ENCODE measurements at places on chromosomes 6 and 20. TPM values are rescaled to one million over a fixed set of nuclear protein-coding genes. Genes with fewer than 3 reads are reported as not detected.

- DNase-seq, result no peak
These were observed 2.1 kb upstream of the RPS12 start for GRCh38 chr6:132812255-132812732.

DNA sequence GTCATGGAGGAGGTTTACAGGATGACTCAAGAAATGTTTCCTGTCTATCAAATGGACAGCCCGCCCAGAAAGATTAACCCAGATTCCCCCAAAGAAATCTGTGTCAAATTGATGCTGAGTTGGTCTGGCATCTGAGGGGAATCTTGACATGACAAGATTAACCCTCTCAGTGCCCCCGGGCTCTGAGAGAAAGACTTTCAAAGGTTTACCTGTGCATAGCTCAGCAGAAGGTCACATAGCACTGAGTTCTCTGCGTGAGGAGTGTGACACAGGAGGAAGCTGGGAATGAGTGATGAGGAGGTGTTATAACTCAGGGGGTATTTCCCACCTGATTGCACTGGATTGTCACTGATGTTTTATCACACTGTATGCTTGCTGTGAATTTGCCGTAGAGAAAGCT, 601.2 kb downstream of the DHX35 start:
- peak; percentile 3 for DNase-seq

Gene NFYA
- total RNA-seq, result 34.4 TPM

DNA sequence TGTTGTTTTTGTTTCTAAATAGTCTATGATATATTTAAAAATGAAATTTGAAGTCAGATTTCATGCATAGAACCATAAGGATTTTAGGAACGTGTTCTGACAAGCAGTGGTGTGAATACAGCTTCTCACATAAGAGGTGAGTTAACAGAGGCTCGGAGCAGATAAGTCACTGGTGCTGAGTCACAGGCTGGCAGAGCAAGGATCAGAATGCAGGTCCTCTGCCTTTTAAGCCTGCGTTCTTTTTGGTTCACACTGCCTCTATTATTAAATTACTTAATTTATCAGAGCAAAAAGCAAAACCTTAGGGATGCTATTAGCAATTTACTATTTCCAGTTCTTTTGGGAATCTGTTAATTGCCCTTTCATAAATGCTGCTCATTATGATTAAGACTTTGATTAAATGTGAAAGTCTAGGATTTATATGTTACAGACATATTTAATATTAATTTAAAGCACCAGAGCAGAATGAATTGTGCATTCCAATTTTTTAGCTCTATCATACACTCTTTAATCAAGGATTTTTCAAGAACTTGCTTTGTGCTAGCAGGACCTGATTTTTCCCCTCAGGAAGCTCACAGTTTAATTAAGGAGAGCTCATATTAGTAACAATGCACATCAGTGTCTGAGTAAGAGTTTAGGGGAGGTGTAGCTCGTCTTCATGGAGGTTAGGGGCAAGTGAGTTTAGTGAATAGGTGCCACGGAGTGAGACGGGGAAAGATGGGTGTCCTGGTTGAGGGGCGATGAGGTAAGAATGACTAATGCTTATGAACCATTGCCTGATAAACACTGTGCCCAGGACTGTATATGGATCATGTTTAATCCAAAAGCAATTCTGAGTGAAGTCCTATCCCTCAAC, 212.7 kb upstream of the AGPAT4 start:
- DNase-seq, result no peak

Gene SIRPB1
- total RNA-seq, result 1.6 TPM

Gene THEMIS
- total RNA-seq, result 14.0 TPM

DNA sequence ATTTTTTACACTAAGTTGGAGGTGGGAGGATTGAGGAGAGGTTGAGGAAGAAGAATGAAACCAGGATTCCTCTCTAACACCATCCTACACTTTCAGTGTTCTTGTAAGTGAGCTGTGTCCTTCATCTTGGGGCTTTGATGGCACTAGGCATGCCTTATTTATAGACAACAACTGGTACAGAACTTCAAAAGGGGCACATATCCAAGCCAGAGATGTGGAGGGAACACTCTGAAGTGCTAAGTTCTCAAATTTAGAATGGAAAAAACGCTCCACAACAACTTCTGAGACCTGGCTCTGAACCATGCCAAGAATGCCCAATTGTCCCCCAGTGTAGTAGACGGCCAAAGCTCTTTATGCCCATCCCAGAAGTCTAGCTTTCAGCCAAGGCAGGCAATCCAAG, 16.2 kb upstream of the PKHD1 start:
- DNase-seq, result no peak

Gene DEFB132
- total RNA-seq, result not detected

- no peak for DNase-seq
These were observed 59.1 kb upstream of the RNF144B start for GRCh38 chr6:18328070-18328469.

Measured in activated T-cell treated with anti-CD3 and anti-CD28 coated beads, Interleukin-2, amount 50 U/mL, for 72 hours (primary cell).